ENCODE measurements at places on chromosomes 4 and X. TPM values are rescaled to one million over a fixed set of nuclear protein-coding genes. Genes with fewer than 3 reads are reported as not detected.

Gene RAB9B
- not detected for total RNA-seq

Gene APOOL
- total RNA-seq, result 7.7 TPM

Gene DGKK
- total RNA-seq, result not detected

Gene CT45A1
- not detected for total RNA-seq

Gene ALB
- total RNA-seq, result not detected

Gene MED12
- total RNA-seq, result 17.7 TPM

Gene TMEM184C
- 20.3 TPM for total RNA-seq

Gene ARHGAP36
- total RNA-seq, result not detected

Gene SLITRK2
- total RNA-seq, result not detected

Gene WDR17
- total RNA-seq, result 2.8 TPM

- DNase-seq, result no peak
Observed at GRCh38 chrX:85017721-85018120, 14.0 kb downstream of the APOOL start.

- DNase-seq, result no peak
Observed at GRCh38 chr4:117429061-117429460, 343.7 kb upstream of the TRAM1L1 start.

GRCh38 chr4:139607502-139608060 lies 51.6 kb upstream of the SETD7 start:
- no peak for DNase-seq

DNA sequence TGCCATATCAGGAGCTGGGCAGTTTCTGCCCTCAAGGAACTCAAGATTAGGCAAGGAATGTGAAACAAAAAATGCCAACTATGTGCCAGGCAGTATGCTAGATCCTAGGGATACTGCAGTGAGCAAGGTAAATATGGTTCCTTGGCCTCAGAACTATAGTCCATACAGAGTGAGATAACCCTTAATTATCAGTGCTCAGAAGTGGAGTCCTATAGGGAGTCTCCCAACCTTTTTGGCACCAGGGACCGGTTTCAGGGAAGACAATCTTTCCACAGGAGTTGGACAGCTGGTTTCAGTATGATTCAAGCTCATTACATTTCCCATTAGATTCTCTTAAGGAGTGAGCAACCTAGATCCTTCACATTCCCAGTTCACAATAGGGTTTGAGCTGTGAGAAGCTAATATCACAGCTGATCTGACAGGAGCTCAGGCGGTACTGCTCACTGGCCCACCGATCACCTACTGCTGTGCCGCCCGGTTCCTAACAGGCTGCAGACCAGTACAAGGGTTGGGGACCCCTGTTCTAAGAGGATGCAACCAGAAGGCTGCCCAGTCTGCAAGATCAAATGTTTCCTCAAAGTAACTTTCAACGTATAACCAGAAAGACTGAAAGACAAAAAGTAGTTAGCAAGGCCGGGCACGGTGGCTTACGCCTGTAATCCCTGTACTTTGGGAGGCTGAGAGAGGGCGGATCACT lies 1.7 kb upstream of the SRP72 start:
- no peak for DNase-seq

- DNase-seq, result no peak
Observed at GRCh38 chr4:57575426-57575825, 465.2 kb upstream of the IGFBP7 start.

DNA sequence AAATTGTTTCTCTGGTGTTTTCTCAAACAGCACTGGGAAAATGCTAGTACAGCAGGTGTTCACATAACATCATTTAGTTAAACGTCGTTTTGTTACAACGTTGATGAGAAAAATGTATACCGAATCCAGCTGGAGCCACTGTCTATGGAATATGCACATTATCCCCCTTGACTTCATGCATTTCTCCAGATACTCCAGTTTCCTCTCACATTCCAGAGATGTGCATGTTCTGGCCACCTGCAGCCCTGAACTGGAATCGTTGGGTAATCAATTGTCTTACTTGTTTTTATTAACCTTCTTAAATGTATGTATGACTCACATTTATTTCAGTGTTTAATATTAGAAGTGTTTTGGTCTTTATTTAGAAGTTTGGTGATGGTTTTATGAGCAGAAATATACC lies 18.4 kb upstream of the ODAM start:
- no peak for DNase-seq

DNA sequence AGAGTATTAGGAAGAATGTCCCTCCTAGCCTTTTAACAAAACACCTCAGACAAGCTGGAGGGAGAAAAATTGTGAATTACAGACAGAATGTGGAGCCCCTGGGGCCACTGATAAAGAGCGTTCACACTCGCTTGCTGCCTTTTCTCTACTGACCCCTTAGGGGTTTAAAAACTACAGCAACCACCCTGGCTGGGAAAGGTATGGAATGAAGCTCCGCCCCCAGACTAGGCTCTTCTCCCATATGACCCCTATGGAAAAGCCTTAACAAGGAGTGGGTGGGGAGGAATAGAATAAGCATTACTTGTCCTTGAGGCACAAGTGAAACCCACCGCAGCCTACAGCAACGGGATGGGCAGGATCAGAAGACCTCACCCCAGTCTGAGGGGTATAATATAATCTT lies 26.3 kb downstream of the ANKRD50 start:
- no peak for DNase-seq

DNA sequence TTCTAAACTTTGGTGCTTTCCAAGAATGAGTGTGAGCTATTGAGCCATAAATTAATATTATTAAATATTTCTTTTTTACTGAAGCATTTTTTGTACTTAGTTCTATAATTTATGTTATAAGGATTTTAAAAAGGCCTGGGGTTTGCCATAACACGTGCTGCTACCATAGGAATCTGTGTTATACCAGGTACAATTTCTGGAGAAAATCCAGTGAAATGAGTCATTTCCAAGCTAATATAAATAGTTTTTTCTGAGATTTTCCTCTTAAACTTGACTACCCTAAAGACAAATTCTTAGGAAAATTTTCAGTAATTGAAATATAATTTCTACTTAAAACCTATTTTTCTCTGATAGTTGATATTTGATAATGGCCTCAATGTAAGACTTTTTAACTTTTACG lies 130.8 kb downstream of the TLL1 start:
- DNase-seq, result no peak

DNA sequence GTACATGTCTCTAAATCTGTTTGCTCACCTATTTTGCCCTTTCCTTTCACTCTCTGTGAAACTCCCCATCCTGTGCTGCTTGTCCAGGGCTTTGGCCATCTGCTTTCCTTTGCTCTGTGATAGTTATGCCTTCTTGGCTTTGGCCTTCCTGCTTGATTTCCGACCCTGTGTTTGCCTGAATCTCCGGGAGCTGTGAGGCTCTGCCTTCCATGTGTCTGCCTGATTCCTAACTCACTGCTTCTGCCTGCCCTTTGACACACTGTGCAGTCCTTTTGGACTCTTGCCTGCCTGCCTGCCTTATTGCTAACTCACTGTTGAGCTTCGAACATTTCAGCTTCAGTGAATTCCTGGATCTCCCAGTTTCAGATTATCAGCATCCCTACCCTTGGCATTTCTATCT lies 143.1 kb downstream of the C4orf33 start:
- DNase-seq, result peak; percentile 15

DNA sequence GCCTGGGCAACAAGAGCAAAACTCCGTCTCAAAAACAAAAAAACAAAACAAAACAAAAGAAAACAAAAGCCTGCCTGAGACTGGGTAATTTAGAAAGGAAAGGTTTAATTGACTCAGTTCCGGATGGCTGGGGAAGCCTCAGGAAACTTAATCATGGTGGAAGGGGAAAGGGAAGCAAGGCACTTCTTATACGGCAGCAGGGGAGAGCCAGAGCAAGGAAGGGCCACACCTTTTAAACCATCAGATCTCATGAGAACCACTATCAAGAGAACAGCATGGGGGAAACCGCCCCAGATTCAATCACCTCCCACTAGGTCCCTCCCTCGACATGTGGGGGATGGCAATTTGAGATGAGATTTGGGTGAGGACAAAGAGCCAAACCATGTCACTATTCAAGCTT lies 122.2 kb downstream of the UBE2K start:
- DNase-seq, result no peak

- no peak for DNase-seq
Observed at GRCh38 chr4:58669783-58670182, 1559.6 kb upstream of the IGFBP7 start.

DNA sequence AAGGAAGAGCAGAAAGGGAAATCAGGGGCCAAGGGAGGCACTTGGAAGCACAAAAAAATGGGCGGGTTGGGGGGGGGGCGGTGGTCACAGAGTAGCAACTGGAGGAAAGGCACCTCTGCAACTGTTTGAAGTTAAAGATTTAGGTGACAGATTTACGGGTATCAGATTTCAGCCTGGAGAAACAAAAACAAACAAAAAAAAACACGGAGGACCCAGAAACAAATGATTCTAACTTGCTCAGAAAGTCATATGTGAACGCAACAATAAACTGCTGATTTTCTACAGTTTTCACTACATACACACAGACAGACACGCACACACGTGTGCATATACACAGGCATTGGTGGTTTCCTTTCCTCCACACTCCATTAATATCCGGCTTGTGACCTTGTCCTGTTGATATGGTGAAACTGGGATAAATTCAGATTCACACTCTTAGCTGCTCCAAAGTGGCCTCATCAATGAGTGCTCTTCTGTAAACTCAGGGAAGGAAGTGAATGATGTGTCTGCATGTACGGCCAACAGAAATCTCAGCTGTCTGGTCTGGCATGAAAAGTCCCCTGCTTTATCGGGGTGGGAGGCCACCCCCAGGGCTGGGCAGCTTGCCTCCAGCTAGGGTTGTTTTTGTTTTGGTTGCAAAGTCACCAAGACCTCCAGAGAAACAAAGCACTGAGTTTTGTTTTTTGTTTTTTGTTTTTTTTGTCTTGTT lies 54.3 kb downstream of the CHST7 start:
- DNase-seq, result no peak

- no peak for DNase-seq
Observed at GRCh38 chrX:15107367-15107988, 162.4 kb downstream of the ASB9 start.

DNA sequence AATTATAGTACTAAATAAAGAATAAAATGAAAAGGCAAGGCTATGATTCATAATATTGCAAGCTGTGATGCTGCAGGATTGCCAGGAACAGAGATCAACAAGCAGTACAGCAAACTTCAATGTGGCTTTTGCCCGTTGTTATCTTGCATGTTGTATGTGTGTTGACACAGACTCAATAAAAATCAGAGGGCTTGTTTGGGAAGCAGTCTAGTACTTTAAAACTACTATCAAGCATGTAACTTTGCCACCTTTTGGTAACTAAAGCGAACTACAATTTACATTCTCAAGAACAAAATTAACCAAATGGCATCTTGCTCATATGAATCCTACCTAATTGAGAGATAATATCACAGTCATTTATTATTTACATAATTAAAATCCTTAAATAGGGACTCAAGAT lies 79.8 kb upstream of the GPM6A start:
- DNase-seq, result peak; percentile 88

DNA sequence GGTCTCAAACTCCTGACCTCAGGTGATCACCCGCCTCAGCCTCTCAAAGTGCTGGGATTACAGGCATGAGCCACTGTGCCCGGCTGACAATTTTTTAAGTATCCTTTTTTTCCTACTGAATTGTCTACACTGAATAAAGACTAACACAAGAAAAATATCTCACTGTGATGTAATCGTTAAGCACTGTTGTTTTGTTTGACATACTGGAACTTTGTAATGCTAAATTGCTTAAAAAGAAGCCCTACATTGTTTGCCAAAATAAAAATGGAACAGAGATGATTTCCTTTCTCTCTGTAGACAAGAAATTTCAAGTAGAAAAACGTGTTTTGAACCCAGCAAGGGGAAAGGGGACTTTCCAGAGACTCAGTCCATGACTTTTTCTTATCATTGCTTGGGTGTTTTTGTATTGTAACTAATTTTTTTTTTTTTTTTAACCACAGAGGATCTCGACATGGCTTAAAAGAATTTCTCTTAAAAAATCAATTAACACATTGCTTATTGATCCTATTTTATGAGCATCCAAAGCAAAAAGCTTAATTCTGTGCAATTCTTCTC lies 74.9 kb downstream of the TMEM156 start:
- DNase-seq, result no peak

DNA sequence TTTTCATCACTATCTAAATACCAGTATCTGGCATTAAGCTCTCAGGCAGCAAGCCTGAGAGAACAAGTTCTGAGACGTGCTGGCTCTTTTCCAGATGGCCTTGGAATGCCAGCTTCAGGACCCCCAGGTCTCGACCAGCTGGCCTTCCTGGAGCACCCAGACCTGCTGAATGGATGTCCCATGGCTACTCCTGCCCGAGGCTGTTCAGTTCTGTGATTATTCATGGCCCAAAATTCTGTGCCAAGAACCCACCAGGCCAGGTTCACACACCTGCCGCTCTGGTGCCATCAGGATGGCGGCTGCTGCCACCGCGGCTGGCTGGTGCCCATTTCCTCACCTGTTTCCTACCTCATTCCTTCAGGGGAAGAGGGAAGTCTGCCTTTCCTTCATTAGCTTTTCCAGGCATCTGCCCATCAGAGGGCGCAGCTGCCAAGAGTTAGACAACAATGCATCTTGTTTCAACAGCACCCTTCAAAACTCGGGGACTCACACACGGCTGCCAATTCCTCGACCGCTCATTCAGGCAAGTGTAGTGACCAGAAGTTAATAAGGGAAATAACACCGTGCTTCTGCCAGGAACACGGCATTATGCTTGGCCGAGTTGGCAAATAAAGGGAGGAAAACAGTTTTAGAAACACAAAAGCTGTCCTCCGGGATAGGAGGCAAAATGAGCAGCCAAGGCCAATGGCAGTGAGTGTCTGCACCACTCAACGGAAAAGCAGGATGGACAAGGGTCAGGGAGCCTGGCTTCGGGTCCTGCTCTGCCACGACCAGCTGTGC lies 173.8 kb downstream of the NSUN7 start:
- peak; percentile 97 for DNase-seq

- DNase-seq, result no peak
Observed at GRCh38 chr4:127049526-127049925, 583.2 kb upstream of the INTU start.

- no peak for DNase-seq
Observed at GRCh38 chrX:74369666-74370065, 51.6 kb upstream of the SLC16A2 start.

DNA sequence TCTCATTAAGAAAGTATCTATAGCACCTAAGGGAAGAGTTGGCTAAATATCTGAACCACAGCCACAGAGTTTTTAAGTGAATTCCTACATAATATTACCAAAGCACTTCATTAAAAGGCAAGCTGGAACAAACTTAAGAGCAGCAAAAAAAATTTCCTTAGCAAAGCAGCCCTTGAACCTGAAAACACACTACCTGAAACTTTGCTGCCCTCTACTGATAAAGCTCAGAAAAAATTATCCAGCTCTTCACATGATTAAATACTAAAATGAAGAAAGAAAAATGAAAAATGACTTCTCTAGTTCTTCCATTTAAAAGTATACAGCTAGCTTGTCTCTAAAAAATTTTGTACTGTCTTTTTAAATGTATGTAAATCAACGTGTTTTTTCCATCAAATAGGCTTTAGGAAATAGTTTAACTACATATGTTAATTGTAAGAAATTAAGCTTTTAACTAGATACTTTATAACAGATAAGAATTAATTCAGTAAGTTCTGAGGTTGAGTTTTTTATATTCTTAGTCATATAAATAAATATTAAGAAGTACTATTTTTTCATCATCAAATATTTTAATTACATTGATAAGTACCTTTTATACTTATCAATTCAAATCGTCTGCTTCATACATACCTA lies 156.1 kb downstream of the STPG2 start:
- peak; percentile 37 for DNase-seq

Measured in G401 (cell line).